ENCODE measurements at places on chromosomes 2 and 18.

- DNase-seq = no peak
These were observed 847.2 kb downstream of the TDRD15 start for GRCh38 chr2:21970971-21971370.

- no peak for DNase-seq
These were observed 271.8 kb upstream of the TFPI start for GRCh38 chr2:187826023-187826422.

GRCh38 chr2:31354837-31355236, 59.7 kb downstream of the XDH start:
- DNase-seq = no peak

GRCh38 chr2:216562696-216563435, 64.2 kb downstream of the RPL37A start:
- DNase-seq = no peak

- DNase-seq = no peak
These were observed 24.1 kb downstream of the FIGN start for GRCh38 chr2:163711699-163712098.

- DNase-seq = no peak
These were observed 74.0 kb upstream of the MSH6 start for GRCh38 chr2:47708801-47709499.

GRCh38 chr2:99032786-99033185, 96.8 kb upstream of the CRACDL start:
- DNase-seq = no peak

DNA sequence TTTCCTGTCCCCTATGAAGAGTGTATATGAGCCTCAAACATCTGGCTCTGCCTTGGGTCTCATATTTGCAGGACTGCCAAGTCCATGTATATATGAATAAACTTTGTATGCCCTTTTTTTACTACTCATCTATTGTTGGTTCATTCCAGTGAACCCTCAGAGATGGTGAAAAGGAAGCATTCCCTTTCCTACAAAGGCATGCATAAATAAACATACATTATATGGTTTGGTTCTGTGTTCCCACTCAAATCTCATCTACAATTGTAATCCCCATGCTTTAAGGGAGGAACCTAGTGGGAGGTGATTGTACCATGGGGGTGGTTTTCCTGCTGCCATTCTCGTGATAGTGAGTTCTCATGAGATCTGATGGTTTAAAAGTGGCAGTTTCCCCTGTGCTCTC, 534.2 kb downstream of the SPAG16 start:
- DNase-seq = no peak

DNA sequence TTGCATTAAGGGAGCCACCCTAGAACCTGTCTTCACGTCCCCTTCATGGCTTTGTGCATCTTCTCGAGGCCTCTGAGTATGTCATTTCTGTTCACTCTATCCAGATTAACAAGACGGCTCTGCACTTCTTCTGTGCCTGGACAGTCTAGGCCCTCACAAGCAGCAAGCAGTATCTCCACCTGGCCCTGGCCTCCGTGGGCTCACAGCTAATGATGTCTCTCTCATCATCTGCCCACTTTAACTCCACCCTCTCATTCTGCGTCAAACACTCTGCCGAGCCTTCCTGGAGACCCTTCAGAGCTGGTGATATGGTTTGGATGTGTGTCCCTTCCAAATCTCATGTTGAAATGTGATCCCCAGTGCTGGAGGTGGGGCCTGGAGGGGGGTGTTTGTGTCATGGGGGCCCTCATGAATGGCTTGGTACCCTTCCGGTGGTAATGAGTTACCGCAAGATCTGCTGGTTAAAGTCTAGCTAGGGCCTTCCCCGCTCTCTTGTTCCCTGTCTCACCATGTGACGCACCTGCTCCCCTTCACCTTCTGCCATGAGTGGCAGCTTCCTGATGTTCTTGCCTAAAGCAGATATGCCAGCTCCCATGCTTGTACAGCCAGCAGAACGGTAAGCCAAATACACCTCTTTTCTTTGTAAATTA, 132.5 kb upstream of the ID2 start:
- DNase-seq = no peak

GRCh38 chr18:60599267-60599666, 226.7 kb upstream of the MC4R start:
- DNase-seq = no peak

DNA sequence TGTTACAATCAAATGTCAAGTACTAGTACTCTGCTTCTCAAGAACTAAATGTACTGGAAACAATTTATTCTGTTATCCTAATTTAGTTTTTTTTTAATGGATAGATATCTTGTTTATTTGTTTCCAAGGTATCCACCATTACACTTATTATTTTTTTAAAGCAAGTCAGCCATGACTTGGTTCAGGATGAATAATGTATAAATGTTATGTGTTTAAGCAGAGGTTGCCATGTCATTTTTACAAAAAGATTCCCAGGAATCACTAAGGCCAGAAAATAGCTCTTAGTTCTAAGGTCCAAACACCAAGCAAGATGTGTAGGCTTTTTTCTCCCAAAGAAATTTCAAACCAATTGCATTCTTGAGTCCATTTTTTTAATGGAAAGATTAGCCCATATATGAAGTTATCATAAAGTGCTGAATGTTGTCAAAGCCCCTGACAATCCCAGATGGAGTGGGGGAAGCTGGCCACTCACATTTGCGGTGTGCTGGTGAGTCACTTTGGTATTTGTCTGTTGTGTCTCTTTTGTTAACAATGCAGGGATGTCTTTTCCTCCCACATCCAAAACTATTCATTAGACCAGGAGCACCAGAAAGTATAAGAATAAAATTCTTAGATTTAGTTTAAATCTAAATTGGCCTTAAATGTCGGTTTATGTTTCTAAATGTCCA, 158.9 kb downstream of the COL6A3 start:
- DNase-seq = no peak

- no peak for DNase-seq
These were observed 445.1 kb upstream of the TRIB2 start for GRCh38 chr2:12271589-12271984.

GRCh38 chr2:158845859-158846258, 50.7 kb downstream of the DAPL1 start:
- DNase-seq = no peak

DNA sequence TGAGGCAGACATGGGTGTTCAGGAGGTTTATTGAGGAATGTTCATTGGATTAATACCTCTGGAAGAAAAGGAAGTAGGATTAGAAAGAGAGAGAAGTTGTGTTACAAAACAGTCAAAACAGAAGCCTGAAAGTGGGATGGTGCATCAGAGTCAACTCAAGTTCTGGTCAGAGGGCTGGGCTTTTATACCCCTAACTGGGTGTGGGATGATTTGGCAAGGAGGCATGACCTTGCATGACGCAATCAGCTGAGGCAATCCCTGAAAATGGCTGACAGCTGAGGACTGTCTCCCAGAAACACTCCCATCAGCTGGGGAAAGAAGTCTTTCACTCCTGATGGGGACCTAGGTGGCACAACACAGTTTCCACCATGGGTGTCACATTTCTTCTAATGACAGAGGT, 818.2 kb downstream of the SATB2 start:
- no peak for DNase-seq

GRCh38 chr2:210954386-210954907, 398.0 kb downstream of the CPS1 start:
- no peak for DNase-seq

- DNase-seq = no peak
These were observed 56.6 kb downstream of the EIPR1 start for GRCh38 chr2:3320910-3321605.

GRCh38 chr2:158495175-158495574, 38.4 kb downstream of the PKP4 start:
- DNase-seq = no peak

DNA sequence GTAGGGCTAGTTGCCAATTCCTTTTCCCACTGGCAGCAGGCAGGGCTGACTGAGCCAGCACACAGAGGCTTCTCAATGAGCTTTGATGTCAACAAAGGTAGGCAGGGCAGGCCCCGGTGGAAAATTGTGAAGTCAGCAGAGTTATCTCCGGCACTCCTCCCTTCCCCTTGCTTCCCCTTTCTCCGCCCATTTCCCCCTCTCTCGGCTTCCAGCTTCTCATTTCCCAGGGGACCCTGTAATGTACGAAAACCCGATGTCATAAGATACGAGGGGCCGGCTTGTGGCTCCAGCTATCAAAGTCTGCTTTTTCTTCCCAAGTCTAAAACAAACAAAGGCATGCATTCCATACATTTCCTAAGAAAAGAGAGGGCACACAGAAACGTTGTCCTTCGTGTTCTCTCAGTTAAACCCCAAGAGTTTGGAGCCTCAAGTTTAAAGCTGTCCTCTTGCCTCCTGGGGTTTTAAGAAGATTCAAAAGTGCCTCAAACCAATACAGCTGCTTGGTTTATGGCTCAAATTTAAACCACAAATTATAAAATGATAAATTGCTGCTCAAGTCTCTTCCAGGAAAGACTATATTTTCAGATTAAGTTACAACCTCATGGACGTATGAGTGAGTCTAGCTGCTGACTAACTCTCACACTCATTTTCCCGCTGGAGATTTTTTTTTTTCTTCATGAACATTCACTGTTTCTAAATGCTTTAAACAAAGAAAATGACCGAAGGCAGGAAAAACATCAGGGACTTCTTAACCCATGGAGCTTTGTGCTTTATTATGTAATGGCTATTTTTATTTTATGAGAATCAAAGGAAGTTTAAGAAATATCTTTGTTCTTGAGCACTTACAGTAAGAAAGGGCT, 27.2 kb upstream of the EML4 start:
- DNase-seq = no peak

- DNase-seq = no peak
These were observed 15.7 kb downstream of the SIGLEC15 start for GRCh38 chr18:45841060-45841764.

DNA sequence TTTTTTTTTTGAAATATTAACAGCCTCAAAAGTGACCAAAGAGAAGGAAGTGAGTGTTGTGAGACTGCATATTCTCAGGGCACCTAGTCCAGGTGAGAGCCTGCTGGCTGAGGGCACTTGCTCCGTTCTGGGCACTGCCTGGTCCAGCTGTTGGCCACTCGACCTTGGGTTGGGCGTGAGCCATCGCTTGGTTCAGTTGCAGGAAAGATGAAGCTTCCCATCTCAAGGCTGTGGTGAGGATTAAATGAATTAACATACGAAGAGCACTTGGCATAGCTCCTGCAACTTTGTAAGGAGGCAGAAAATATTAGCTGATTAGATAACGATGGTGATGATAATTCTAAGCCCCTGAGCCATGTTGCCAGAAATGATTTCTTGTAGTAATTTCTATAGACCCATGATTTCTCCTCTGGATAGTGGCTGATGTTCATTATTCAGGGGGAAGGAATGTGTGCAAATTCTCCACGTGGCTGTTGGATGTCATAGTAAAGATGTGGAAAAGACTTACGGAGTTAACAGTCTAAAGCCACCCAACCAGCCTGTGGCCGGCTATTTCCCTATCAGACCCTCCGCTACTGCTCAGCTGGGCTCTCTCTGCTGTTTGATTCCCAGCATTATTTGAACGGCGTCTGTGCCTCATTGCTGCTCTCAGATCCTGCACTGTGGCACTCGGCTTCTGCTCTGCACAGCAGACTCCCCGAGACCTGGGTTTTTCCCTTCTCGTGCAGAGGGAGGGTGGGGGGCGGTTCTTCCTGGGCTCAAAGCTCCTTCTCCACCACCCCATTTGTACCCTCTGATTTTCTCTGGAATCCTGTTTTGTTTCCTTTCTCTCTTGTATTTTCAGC, 221.1 kb downstream of the GALR1 start:
- no peak for DNase-seq

GRCh38 chr2:147223553-147224060, 621.2 kb upstream of the ACVR2A start:
- no peak for DNase-seq

GRCh38 chr2:198438331-198438730, 633.9 kb downstream of the PLCL1 start:
- no peak for DNase-seq

- DNase-seq = peak; percentile 7
These were observed 127.7 kb downstream of the CAPN13 start for GRCh38 chr2:30679426-30680088.

- no peak for DNase-seq
These were observed 7.5 kb downstream of the MAP4K4 start for GRCh38 chr2:101704816-101705578.

DNA sequence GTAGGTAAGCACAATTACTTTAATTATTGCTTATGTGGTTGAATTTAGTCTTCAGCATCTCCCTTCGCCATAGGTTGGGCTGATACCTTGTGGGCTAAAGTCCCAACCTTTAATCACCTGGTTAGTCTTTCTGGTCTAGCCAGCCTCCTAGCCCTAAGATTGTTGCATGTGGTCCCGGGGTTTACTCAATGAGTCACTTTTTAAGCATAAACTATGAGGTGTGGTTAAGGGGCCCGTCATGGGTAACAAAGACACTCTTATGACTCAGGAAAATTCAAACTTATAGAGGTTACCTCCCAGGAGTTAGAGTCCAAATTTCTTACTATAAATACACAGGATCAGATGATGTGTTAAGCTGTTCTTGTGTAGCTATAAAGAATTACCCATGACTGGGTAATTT, 841.6 kb downstream of the TRIB2 start:
- DNase-seq = no peak

DNA sequence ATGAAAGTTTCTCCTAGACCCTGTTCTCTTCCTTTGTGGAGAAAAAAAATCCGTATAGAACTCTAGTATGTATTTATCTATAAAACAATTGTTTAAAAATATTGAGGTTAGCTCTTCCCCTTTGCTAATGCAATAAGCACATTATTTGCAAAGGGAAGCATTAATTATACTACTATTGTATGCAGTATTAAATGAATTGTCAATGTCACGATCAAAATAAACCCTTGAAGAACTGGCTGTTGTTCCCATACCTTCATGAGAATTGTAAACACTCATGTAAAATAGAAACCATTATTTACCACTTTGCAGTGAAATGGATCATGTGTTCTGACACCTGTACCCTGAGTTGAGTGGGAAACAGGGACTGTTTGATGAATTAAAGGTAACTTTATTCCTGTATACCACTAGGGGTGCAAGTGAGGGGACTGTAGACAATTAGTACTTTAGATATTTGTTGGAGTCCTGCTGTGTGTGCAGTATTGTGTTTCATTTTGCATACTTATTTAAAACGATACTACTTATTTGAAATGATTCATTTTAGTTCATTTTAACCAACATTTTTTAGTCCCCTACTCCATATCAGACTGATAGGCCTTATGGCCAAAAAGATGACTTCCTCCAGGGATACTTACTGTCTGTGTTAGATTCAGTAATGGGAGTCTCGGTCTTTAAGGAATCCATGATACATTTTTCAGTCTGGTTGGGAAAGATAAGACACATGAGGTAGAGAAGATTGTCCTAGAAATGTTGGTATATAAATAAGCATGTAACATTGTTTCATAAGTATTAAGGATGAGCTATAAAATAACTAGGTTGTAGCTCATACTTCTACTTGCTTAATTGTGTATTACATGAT, 7.9 kb downstream of the PKP4 start:
- no peak for DNase-seq

Data from T-helper 22 cell (primary cell).